Posterior vena cava (tissue), 2 donors: ENCODE measurements at places on chromosomes 2 and 18.

GRCh38 chr2:19456705-19457309 lies 98.4 kb upstream of the OSR1 start:
- DNase-seq: no peak

- no peak for DNase-seq
Measured at GRCh38 chr2:236871500-236872001, 214.1 kb upstream of the COPS8 start.

DNA sequence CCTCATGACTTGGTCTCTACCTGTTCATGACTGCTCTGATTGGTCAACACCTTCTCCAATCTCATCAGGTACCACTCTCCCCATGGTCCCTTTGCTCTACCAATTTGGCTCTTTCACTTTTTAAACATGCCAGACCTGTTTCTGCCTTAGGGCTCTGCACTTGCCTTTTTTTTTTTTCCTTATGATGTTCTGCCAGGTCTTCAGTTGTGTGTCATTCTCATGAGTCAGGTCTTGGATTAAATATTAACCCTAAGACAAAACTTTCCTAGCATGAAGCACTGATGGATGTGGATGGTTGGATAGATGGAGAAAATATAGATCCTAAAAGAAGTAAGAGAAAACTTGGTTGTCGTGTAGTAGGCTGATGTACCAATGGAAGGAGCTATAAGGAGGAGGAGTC lies 219.3 kb downstream of the TTC32 start:
- no peak for DNase-seq

GRCh38 chr2:134852518-134852917 lies 14.1 kb downstream of the ACMSD start:
- no peak for DNase-seq

DNA sequence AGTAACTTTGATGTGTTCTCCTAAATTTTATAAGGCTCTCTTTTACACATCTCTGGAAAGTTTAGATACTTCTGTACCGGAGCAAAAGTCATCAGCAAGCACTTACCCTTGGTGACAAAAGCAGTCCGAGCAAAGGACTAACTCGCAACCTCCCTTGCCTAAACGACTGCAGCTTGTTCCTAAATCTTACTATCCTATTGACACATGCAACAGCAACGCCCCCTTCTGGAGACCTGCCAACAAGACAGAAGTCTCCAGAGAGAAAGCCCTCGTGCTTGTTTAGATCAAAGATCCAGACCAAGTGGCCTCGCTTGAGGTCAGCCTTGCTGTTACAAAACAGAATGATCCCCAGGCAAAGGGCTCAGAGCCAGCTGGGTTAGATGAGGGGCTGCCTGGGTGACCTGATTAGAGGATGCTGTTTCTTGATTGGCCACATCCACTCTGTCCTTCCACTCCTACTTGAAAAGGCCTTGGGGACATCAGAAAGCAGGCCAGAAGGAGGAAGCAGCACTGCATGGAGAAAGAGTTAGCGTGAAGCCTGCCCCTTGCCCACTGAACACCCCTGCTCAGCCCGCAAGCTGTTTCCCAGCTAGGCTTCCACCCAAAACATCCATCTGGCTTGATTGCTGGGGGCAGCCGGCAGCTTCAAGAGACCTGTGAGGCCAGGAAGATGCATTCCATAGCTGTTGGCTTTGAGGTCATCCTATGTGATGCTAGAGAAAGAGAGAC lies 94.3 kb downstream of the HNRNPLL start:
- peak; percentile 93 for DNase-seq

DNA sequence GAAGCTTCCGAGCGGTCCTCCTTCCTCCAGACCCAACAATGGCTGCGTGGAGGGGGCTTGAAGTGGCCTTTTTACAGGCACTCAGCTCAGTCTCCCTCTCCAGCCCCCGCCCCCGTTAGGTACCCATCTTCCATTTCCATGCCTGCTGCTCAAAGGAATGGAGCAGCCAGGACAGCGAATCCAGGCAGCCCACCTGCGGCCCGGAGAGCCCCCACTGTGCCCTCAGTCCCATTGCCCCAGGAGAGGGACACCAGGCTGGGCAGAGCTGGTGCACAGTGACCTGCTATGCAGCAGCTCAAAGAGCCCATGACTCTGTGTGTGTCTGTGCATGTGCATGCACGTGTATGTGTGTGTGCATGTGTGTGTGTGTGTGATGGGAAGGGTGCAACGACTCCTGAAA lies 10.6 kb upstream of the POMC start:
- DNase-seq: peak; percentile 66
